ENCODE measurements at places on chromosomes 3 and 15.

DNA sequence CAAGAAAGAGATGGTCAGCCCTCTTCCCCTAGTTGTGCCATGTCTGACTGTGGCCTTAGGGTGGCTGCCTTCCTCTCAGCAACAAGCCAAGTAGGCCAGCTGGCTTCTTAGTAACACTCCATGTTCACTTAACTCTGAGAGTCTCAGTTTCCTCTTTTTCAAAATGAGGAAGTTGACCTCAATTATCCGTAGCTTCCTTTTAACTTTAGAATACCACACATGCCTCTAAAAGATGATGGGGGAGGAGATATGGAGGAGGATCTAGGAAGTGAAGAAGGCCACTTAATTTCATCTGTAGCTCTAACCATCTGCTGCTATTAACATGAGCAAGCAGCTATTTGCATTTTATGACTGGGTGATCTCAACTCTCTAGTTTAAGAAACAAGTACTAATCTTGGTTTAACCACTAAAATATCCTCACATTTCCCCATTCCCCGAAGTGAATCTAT is 32.9 kb downstream of the CD200R1L start:
- DNase-seq = peak; percentile 31

- peak; percentile 48 for DNase-seq
These were observed 342.2 kb downstream of the GBE1 start for GRCh38 chr3:81419228-81419627.

- DNase-seq = no peak
These were observed 31.3 kb upstream of the LYSMD4 start for GRCh38 chr15:99764522-99764921.

GRCh38 chr15:75903331-75904239 is at the start of gene FBXO22:
Gene FBXO22 (plus strand): TSS chr15:75903878. CDS start chr15:75903964, 86 bp downstream.
- peak; percentile 93 for DNase-seq

- DNase-seq = no peak
These were observed 12.2 kb downstream of the EIF4E3 start for GRCh38 chr3:71713041-71713440.

GRCh38 chr3:188152660-188153436 is 1.1 kb upstream of the LPP start:
- DNase-seq = peak; percentile 51

DNA sequence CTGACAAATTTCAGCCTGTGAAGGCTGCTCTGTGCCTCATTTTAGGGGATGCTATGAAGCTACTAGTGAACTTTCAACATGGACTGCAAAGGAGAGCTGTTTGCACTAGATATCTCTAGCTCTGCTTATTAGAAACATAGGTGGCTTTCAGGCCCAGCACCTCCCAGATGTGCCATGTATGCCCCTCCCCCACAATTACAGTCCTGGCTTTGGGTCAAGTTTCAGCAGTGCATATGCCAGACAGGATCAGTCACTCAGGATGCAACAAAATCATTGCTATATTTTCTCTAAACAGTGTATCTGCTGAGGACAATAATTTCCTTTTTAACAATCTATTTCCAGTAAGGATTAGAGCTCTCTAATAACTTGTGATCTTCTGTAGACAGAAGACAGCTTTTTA is 178.8 kb upstream of the STAC start:
- DNase-seq = no peak
